ENCODE measurements at places on chromosomes 16 and 17.

DNA sequence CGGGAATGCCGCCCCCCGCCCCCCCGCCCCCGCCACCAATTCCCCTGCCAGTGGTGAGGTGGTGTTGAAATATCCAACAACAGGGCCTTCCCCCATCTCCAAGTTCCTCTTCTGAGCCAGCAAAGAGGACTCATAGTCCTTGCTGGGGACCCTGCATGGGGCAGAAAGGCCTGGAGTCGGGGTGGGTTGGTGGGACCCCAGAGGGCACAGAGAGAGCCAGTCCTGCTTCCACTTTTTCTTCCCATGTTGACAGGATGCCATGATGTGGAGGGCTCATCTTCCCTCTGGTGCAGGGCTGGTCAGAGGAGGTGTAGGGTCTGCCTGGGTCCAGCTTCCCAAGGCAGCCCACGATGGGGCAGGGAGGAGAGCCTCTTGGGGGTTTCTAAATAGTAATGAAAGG is 49.0 kb upstream of the PIK3R6 start:
- DNase-seq, result no peak

DNA sequence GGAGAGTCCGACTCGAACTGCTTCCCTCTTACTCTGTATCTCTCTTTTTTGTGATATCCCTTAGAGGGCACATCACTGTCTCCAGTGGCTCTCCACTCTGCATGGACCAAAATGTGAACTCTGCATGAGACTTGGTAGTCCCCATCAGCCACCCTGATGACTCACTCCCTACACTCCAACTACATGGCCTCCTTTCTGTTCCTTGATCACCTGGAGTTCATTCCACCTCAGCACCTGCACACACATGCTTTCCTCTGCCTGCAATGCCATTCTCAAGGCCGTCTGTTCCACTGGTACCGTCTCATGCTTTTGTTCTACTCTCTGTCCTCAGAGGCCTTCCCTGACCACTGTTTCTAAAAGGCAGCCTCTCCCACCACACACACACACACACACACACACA is 109.3 kb downstream of the DNAH9 start:
- no peak for DNase-seq

- peak; percentile 32 for DNase-seq
These were observed 3.4 kb downstream of the ZNF688 start for GRCh38 chr16:30567991-30568638.

- no peak for DNase-seq
These were observed 58.6 kb upstream of the NUDT7 start for GRCh38 chr16:77663711-77664110.

- no peak for DNase-seq
These were observed 383.0 kb downstream of the PMP22 start for GRCh38 chr17:14882131-14882530.

- peak; percentile 68 for DNase-seq
These were observed at the start of gene GHDC for GRCh38 chr17:42193969-42194899. TSS of gene GHDC (minus strand) at chr17:42194494. CDS start at chr17:42193581, 913 bp downstream.

DNA sequence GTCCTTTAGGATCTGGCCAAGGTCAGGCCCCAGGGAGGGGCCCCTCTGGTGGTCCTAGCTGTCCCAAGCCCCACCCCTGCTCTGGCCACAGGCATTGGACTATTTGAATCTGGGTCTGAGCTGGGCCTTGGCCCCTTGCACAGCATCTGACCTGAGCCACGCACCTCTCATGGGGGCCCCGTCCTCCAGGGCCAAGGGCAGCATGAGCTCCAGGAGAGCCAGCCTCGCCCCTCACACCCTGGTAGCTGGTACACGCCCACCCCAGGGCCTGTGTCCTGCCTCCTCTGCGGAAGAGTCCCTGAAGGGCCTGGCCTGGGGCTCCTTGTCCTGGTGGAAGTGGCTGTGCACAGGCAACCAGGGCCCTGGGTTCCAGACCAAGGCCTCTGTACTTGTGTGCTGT is 23.8 kb downstream of the ENDOV start:
- DNase-seq, result no peak

DNA sequence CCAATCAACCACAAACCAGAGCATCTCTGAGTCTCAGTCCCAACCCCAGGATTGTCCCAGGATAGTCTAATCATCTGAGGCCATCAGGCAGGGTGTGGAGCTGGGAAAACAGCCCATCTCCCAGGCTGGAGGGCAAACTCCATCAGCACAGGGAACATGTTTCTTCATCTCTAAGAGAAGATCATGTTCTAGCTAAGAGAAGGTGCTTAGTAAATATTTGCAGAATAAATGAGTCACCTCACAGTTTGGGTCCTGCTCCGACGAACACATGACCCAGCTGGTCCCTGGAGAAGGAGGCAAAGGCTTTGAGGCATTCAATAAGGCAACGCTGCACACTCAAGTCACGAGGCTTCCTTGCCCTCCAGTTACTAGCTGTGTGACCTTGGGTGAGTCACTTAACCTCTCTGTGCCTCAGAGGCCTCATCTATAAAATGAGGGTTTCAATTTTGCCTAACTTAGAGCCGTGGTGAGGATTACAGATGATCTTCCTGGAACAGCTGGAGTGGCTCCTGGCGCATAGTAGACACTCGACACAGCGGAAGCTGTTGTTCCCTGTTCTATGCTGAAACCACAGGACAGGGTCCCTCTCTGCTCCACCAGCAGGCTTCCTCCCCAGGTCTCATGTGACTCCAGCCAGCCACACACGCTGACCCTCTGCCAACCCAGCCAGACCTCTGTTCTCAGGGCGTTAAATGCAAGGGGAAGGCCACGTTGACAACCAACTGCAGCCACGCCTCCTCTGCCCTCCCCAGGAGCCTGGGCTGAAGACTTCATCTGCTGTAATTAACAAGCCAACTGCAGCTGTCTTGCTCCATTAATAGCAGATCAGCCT is 10.3 kb upstream of the RPL38 start:
- DNase-seq, result no peak

GRCh38 chr17:67074781-67075180 is 30.4 kb downstream of the CACNG1 start:
- no peak for DNase-seq

GRCh38 chr17:1505586-1505985 is 10.8 kb downstream of the INPP5K start:
- no peak for DNase-seq

DNA sequence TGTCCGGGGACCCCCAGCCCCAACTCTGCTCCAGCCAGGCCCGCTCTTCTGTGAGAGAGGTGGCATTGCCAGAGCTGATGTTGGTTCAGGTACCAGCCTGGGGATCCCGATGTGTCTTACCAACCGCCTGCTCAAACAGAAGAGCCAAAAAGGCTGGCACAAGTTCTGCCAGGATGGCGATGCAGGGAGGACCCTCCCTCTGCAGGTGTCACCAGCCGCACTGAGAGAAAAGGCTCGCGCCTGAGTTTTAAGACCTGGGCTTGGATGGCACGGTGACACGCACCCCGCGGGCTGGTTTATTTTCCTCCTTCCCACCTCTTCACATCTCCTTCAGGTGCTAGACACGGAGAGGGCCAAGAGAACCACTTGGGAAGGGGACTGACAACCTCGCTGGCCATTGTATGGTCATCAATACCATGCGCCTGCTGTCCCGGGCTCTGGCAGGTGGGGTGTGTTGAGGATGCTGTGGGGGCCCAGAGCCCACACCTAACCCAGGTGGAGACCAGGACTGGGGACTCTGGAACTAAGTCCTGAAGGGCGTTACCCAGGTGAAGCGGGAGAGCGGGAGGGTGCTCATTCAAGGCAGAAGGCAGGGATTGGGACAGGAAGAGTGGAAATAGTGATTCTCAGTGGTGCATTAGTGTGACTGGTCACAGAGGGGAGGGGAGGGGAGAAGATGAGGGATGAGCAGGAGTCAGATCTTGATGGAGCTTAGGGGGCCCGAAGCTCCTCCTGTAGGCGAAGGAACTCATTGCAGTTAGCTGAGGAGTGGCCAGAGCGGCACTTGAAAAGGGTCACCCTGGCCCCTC is 16.3 kb downstream of the FOXJ1 start:
- DNase-seq, result no peak

DNA sequence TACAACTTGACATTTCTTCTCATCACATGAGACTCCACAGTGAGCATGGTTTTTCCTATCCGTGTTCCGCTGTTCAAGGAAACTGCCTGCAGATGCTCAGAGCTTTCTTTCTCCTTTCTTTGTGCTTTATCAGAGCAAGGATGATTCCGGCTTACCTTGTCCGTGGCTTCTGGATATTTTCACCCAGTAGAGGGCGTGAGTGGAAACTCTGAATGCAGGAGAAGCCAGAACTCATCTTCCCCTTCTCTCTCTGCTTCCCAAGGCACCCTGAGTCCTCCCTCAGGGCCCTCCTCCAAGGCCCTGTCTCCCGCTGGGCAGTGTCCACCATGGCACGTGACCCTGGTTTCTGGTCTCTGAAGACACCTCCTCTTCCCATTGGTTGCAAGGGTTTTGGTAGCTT is 721.1 kb upstream of the RBFOX1 start:
- no peak for DNase-seq

DNA sequence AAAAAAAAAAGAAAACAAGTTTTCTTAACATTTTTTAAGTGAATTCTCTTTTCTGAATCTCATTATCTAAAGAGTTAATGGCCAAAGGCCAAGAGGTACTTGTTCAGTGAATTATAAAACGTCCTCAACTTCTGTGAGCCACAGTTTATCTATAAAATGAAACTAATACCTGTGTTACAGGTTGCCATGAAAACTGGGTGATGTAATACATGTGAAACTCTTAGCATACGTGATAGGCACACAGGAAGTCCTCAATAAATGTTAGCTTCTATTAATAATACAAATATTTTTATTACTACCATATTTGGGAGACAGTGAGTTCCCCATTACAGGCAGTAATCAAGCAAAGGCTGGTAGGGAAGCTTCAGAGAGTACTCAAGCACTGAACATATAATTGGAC is 13.5 kb upstream of the INPP5K start:
- DNase-seq, result no peak

DNA sequence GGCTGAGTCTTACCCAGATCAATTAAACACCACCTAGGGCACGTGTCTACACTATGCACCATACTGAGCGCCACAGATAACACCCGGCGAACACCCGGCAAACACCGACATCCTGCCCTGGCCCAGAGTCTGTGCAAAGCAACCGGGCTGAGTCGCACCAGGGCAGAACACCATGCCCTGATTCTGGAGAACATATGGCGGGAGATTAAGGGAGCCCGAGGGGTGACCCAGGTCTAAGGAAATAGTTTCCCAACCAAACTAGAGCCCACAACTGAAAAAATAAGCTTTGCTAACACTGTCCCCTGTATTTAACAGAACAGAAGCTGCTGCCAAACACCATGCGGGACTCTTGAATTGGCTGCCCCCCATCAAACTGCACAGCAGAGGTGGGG is 22.1 kb downstream of the MYO18A start:
- DNase-seq, result no peak

- no peak for DNase-seq
These were observed 259.0 kb upstream of the MYOCD start for GRCh38 chr17:12406623-12407215.

GRCh38 chr17:68356520-68356919 is 65.2 kb downstream of the ARSG start:
- peak; percentile 51 for DNase-seq

- no peak for DNase-seq
These were observed 32.6 kb downstream of the PLXDC1 start for GRCh38 chr17:39118674-39119419.

GRCh38 chr17:81015136-81015535 is 19.8 kb upstream of the BAIAP2 start:
- no peak for DNase-seq

GRCh38 chr16:74700116-74700437 is 585 bp downstream of the MLKL start:
- DNase-seq, result no peak

- DNase-seq, result no peak
These were observed 24.3 kb downstream of the PLCD3 start for GRCh38 chr17:45108051-45108450.

GRCh38 chr17:1762233-1762900 is 507 bp downstream of the SERPINF1 start:
- DNase-seq, result no peak

GRCh38 chr17:64354824-64355535 is 35.7 kb downstream of the PECAM1 start:
- DNase-seq, result no peak

GRCh38 chr16:77784441-77785372 is 3.7 kb upstream of the VAT1L start:
- DNase-seq, result no peak

GRCh38 chr17:58231641-58232040 is 6.7 kb upstream of the LPO start:
- DNase-seq, result no peak

DNA sequence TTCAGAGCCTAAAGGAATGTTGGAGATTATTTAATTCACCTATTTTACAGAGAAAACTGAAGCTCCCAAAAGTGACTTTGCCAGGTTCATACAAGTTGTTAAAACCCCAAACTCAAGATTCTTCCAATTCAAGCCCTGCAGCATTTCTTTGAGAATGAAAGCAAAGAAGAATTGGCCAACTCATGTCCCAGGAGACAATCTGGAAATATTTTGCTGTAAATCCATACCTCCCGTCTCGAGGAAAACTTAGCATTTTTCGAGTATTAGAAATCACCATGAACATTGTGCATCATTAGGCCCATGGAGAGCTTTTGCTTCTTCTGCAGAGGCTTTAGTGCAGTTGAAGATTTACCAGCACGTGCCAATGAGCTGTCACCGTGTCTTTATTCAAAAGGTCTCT is 176.4 kb upstream of the KCNJ16 start:
- DNase-seq, result no peak

- no peak for DNase-seq
These were observed 36.5 kb downstream of the FA2H start for GRCh38 chr16:74738113-74738541.

DNA sequence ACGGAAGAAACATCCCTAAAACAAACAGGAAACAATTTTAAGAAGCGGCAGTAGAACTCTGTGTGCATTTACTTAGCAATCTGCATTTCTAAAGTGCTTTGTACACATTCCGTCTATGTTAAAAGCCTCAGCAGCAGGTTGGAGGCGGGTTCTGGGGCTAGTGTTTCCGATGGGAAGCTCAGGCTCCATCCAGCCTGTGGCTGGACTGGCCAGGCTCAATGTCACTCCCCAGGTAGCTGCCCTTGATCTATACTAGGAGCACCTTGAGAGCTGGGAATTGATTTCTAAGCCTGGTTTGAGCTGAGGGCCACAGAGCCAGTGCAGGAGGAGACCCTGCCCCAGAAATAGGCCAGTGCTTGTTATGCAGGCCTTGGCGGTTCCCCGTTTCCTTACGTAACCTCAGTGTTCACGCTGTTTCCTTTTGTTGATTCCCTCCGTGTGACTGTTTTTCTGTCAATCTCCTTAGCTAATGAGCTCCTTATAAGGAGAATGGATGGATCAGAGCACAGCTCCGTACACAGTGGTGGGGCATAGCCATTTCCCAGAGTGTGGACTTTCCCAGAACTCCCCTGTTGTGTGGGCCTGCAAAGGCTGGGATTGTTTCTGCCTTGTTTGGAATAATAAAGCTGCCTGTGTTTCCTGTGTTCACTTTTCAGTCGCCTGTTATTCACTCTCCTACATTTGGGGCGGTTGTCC is 21.4 kb downstream of the ADORA2B start:
- no peak for DNase-seq

DNA sequence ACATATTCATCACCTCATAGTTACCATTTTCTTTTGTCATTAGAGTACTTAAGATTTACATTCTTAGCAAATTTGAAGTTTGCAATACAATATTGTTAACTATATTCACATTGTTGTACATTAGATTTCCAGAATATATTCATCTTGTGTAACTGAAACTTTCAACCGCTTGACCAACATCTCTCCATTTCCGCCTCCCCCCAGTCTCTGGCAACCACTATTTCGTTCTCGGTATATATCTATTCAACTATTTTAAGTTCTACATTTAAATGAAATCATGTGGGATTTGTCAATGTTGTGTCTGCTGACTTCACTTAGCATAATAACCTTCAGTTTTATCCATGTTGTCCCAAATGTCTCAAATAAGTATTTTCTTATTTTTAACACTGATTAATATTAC is 274.5 kb upstream of the KIF2B start:
- DNase-seq, result no peak

- DNase-seq, result no peak
These were observed 3.6 kb downstream of the APOBR start for GRCh38 chr16:28497861-28498599.
